ENCODE measurements at places on chromosomes 3 and 15.
A peak's percentile ranks its signal among the peaks of the same experiment; 100 is the strongest.

DNA sequence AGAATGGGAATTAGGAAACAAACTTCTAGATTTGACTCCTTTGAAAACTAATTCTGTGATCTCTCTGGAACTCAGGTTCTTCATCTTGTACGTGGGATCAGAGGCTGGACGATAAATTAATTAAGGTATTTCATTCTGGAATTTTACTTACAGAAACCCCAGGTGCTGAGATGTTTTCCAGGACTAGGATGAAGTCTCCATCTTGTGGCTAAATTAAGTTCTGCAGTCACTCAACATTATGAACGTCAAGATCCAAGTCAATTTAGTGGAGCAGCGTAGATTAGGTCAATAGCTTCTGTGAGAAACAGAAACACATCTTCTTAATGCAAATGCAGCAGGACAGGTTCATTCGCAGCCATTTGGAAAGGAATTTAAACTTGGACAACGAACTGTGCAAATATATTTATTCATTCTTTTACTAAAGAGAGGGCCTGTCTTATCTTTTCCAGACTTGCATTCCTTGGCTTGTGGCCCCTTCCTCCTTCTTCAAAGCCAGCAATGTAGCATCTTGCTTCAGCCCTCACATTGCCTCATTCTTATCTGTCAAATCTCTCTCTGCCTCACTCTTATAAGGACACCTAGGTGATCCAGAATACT, 26.7 kb upstream of the TMC3 start:
- no peak for DNase-seq

GRCh38 chr3:180755556-180755955, 76.3 kb upstream of the CCDC39 start:
- DNase-seq: no peak

GRCh38 chr3:131403216-131403895, 21.8 kb downstream of the NUDT16 start:
- no peak for DNase-seq

DNA sequence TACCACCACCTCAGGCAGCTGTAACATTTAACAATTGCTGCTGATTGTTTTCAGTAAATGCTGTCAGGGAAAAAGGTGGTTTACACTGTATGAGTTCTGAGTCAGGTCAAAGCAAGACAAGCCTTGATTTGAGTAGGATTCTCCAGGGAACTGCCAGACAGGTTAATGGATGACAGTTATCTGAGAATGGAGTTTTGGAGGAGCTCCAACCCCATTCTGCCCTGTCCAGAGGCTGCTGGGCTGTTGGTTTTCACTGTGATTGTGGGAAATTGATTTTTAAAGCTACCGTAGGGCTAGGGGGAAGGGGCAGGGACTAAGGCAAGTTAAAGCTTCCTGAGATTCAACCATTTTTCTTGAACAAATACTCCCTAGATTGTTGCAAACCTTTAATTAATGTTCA, 39.9 kb downstream of the TICRR start:
- no peak for DNase-seq

GRCh38 chr3:184472723-184473428, 88.7 kb upstream of the EPHB3 start:
- DNase-seq: no peak

- no peak for DNase-seq
Observed at GRCh38 chr15:43702701-43703424, 9.2 kb downstream of the CKMT1A start.

- no peak for DNase-seq
Observed at GRCh38 chr15:60720086-60720485, 241.1 kb upstream of the ICE2 start.

- no peak for DNase-seq
Observed at GRCh38 chr3:69304396-69304795, 81.5 kb downstream of the FRMD4B start.

GRCh38 chr15:29089731-29090616, 179.6 kb downstream of the NSMCE3 start:
- DNase-seq: no peak

DNA sequence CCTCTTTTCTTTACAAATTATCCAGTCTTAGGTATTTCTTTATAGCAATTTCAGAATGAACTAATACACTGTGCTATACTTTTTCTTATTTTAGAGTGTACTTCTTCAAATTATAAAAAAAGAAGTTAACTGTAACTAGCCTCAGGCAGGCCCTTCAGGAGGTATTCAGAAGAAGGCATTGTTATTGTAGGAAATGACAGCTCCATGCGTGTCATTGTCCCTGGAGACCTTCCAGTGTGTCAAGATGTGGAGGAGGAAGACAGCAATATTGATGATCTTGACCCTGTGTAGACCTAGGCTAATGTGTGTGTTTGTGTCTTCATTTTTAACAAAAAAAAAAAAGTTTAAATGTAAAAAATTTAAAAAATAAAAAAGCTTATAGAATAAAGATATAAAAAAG, 55.5 kb downstream of the IL12A start:
- no peak for DNase-seq

- DNase-seq: no peak
Observed at GRCh38 chr3:106440672-106441071, 571.9 kb upstream of the CBLB start.

DNA sequence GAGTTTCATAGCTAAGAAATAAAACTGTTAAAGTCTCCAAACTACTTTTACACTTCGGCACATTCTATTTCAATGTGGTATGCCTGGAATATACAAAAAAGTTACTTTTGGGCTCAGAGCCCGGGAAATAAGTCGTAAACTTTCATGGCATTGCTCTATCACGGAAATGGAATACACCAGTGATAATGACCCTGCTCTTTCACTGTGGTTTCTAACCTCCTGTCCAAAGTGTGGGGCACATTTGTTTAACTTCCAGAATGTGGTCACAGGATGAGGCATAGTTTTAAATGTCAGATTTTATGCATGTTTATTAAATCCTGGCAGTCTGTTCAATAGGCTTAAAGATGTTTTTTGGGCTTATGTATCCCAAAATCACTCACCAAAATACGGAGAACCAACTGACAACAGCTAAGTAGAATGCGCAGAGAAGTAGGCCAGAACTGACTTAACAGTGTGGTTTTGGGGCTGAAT, 5.1 kb downstream of the CXCR6 start:
- DNase-seq: no peak

- DNase-seq: no peak
Observed at GRCh38 chr3:16286751-16287543, 21.9 kb downstream of the OXNAD1 start.

DNA sequence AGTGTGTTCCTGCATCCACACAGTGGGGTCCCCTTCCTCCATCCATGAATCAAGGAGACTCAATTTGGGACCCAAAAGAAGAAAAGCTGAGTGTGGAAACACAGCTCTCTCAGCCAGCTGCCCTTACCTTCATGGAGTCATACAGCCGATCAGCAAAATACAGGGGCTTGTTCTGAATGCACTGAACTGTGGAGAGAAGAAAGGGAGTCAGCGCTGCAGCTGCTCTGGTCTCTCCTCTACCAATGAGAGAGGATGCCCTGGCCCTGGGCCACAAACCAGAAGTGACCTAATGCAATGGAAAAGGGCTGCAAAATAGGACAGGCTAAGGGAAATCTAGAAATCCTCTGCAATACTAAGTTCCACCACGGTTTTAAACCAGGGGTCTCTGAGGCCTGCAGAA, 46.7 kb downstream of the ANXA2 start:
- no peak for DNase-seq

DNA sequence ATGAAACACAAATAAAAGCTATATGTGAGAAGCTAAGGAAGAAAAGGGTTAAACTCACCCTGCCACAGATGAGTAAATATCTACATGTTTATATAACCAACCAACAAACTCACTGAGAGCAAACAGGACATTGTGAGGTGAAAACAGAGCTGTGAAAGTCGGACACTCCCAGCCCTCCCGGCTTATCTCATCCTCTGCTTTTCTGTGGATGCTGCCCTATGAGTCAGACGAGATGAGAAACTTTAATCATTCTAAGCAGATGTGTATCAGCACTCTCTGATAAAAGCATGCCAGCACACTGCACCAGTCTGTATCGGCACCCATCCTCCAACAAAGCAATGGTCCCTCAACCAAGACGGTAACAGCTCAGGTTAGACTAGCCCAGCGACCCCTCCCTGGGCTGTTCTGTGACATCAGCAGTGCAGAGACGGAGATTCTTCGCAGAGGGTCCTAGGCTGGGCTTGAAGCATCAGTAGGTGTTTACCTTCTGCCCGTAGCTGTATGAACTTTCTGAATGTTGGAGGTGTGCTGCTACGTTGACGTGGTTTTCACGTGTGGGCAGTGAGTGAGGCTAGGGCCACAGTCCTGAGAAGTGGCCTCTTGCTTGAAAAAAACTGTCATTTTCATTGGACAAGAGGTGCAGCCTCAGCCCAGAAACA, 119.8 kb upstream of the ALDH1A3 start:
- DNase-seq: no peak

DNA sequence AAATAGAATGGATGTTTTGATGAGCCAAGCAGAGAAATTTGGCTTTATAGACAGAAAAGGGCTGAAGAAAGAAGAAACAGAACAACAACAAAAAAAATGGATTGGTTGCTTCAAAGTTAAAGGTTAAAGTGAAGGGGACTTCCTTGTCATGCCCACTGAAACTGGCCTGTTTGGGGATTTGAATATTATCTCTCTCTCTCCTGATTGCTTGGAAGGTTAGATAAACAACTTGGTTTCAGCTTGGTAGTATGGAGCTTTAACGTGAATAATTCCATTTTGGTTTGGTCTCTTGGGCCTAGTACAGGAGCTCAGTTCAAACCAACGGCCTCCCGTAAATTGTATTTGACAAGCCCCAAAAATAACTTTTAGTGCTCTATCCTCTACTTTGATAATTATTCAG, 70.8 kb upstream of the MBNL1 start:
- DNase-seq: no peak

GRCh38 chr3:22089284-22089683, 338.3 kb upstream of the ZNF385D start:
- DNase-seq: no peak

DNA sequence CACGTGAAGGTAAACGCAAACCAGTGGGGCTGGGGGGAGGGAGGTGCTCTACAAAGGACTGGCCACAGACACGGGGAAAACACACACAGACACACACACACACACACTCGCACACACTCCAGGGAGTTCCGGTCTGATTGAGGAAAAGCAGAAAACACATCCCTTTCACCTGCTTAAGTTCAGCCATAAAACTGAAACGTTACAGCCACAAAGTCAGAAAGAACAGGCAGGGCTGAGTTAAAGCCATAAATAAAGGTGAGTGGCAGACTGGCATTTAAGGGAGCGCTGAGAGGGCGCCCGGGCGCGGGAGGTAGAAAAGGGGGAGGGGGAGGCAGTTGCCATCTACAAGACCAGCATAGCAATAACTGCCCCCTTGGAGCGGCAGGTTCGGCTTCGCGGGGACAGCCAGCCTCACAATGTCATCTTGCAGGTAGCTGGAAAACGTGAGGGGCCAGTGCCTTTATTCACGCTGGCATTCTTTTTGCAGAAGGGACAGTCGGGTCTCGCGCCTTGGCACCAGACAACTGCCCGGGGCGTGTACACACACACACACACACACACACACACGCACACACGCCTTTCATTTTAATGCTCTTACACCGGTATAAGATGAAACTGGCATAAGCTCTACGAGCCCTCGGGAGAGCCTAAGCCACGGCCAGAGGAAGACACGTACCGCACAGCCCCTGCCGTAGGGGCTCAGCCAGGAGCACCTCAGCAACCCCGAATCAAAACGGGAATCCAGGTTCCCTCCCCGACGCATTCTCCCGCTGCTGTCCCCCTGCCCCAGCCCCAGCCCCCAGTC, 866 bp downstream of the TNIK start:
- peak; percentile 42 for DNase-seq

GRCh38 chr15:66588971-66589370, 23.2 kb upstream of the LCTL start:
- DNase-seq: no peak

DNA sequence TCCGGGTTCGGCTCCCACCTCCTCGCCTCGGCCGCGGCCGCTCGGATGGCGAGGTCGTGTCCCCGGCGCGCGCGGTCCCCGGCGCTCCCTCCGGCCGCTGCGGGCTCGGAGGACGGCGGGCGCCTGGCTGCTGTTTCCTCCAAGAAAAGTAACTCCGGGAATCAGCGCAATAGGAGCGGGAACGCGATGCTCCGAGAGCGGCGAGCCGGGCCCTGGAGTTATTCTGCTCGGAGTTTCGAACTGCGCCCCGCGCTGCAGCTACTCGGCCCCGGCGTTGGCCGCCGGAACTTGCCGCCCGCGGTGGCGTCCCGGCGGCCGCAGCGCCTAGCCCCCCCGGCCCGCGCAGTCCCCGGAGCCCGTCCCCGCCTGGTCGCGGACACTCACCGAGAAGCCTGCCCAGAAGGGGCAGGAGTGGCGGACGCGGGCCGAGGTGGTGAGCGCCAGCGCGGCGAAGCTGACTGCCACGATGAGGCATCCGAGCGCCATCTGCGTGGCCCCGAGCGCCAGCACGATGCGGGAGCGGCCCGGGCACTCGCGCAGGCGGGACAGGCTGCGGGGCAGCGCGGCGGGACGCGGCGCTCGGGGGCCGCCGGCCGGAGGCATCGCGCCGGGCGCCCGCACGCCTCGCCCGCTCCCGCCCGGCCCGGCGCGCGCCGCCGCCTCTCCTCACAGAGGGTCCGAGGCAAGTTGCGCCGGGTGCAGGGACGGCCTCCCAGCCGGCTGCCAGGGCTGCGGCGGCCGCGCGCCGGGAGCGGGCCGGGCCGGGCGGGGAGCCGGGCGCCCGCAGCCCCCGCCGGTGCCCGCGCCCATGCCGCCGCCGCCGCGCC, 251.9 kb downstream of the TJP1 start:
- no peak for DNase-seq

- no peak for DNase-seq
Observed at GRCh38 chr3:170721563-170721962, 135.7 kb upstream of the SLC7A14 start.

GRCh38 chr3:134423153-134423552, 48.9 kb upstream of the AMOTL2 start:
- no peak for DNase-seq

- no peak for DNase-seq
Observed at GRCh38 chr15:93730724-93731123, 500.6 kb upstream of the MCTP2 start.

- DNase-seq: no peak
Observed at GRCh38 chr3:188468196-188468595, 314.2 kb downstream of the LPP start.

DNA sequence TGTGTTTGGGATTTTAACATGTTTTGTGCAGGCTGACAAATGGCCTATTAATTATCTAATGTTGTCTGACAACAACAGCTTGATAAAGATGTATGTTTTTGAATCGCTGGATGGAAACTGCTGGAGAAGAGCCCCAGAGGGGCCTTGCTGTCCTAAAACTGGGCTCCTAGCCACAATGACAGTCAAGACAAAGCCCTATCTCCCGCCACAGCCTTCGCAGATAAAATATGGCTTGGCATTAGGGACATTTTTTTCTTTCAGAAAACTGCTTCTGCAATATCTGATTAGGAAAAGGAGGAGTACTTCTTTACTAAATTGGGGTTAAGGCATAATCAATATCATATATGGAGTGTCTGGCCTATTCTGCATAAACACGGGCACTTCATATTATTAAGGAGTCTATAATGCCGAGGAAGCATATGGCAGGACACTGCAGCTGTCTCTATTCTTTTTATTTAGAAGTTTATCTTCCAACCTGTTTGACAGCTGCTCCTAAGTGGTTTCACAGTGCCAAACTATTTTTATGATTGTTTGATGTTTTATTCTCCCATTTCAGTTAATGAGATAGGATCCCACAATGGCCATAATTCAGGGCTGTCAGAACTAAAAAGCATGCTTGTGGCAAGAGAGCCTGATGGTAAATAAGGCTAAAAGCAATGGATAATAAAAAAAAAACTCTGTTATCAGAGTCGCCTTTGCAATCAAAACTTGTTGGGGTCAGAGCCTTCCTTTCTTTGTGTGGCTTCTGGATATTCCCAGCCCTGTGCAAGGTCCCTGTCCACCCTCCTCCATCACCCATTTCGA, 210.1 kb downstream of the MECOM start:
- DNase-seq: no peak

- no peak for DNase-seq
Observed at GRCh38 chr15:80090879-80091503, 31.5 kb downstream of the ZFAND6 start.
